ENCODE measurements at places on chromosomes 11 and 22. TPM values are rescaled to one million over a fixed set of nuclear protein-coding genes. Genes with fewer than 3 reads are reported as not detected.

The RASSF7 gene
- total RNA-seq: 9.5 TPM

The CYTH4 gene
- 11.9 TPM for total RNA-seq

The SLC17A6 gene
- not detected for total RNA-seq

DNA sequence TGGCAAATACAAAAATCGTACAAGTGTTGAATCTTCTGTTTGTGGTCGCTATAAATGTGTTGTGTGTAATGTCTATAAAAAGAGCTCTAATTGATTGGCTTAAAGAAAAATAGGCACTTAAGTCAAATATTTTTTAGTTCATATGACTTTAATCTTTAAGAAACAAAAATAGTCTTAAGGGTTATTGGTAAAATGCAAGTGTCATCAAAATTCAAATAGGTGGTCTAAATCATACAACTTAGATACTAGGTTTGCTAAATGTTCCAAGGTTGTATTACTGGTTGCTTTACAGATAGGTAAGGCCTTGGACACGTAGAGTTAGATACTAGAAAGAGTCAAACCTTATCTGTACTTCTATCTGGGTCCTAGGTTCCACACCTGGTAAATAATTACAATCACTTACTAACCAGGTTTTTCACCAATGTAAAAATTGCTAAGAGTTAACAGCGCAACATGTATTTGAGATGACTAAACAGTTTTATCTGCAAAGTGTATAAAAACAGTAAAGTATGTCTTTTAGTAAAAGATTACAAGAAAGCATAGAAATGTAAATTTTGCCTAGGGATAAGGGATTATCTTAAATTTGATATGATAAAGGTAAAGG lies 91.1 kb upstream of the GNAZ start:
- no peak overlapping the region for H3K27ac ChIP-seq
- H3K4me3 ChIP-seq: no peak overlapping the region
- no peak for DNase-seq
- H3K4me1 ChIP-seq: no peaks in the 10 kb centered on the region
- no peaks in the 10 kb centered on the region for H3K27me3 ChIP-seq
- no peaks in the 10 kb centered on the region for H3K36me3 ChIP-seq

DNA sequence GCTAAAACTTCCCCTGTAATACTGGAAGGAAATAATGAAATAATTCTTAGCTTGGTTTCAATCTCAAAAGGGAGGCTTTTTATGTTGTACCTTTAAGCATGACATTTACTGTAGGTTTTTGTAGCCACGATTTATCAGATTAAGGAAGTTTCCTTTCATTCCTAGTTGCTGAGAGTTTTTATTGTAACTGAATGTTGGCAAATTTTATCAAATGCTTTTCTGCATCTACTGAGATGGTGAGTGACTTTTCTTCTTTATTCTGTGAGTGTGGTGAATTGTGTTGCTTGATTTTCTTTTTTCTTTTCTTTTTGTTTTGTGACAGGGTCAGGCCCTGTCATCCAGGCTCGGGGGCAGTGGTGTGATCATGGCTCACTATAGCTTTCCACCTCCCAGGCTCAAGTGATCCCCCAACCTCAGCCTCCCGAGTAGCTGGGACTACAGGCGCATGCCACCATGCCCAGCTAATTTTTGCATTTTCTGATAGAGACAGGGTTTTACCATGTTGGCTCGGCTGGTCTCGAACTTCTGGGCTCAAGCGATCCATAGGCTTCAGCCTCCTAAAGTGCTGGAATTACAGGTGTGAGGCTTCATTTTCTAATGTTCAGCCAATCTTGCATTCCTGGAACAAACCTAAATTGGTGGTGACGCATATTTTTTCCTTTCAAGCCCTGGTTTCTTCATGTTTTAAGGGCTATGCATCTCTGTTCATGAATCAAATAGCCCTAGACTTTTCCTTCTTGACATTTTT lies 26.2 kb downstream of the SUSD2 start:
- no peak for DNase-seq
- H3K27me3 ChIP-seq: no peaks in the 10 kb centered on the region
- H3K27ac ChIP-seq: no peak overlapping the region
- H3K4me3 ChIP-seq: no peak overlapping the region

DNA sequence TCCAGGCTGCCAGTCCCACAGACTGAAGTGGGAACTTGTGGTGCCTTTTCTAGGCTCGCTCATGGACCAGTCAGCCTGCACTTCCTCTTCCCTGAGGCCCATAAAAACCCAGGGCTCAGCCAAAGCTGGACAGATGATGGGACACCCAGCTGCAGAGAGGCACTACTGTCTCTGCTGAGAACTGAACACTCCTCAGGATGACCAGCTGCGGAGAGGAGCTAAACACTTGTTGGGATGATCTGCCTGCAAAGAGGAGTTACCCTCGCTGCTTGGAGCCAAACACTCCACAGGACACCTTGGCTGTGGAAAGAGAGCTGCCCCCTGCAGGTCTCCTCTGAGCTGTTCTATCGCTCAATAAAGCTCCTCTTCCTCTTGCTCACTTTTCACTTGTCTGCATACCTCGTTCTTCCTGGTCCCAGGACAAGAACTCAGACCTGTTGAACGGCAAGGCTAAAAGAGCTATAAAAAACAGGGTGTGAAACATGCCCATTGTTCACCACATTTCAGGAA lies 465.5 kb downstream of the GUCY1A2 start:
- no peaks in the 10 kb centered on the region for H3K36me3 ChIP-seq
- no peak overlapping the region for H3K27ac ChIP-seq
- H3K4me1 ChIP-seq: no peaks in the 10 kb centered on the region

- no peak overlapping the region for H3K27ac ChIP-seq
- no peaks in the 10 kb centered on the region for H3K36me3 ChIP-seq
- no peak overlapping the region for H3K4me3 ChIP-seq
- H3K4me1 ChIP-seq: no peaks in the 10 kb centered on the region
These were observed 72.0 kb upstream of the MTNR1B start for GRCh38 chr11:92897487-92897886.

DNA sequence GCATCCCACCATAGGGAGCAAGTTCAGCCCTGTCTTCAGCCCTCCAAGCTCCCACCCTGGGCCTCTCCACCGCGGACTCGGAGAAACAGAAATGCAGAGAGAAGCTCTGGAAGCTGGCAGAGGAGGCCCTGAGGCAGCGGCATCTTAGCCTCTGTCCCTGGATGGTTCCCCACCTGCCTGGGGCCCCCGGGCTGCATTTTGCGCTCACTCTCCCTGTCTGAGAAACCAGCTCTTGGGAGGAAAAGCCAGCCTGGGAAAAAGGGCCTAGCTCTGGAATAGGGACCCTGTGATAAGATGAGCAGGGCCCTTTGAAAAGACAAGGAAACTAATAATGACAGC lies 12.0 kb upstream of the SPI1 start:
- H3K36me3 ChIP-seq: no peaks in the 10 kb centered on the region
- H3K4me1 ChIP-seq: no peaks in the 10 kb centered on the region
- no peak for DNase-seq
- H3K27ac ChIP-seq: no peak overlapping the region
- H3K27me3 ChIP-seq: no peaks in the 10 kb centered on the region

Data from ovary (tissue), 10 donors.